ENCODE measurements at places on chromosomes 2 and 18.

GRCh38 chr2:75528221-75528977 is 32.3 kb downstream of the EVA1A start:
- DNase-seq: no peak

- no peak for DNase-seq
Measured at GRCh38 chr2:189175869-189176433, 3.6 kb downstream of the COL5A2 start.

DNA sequence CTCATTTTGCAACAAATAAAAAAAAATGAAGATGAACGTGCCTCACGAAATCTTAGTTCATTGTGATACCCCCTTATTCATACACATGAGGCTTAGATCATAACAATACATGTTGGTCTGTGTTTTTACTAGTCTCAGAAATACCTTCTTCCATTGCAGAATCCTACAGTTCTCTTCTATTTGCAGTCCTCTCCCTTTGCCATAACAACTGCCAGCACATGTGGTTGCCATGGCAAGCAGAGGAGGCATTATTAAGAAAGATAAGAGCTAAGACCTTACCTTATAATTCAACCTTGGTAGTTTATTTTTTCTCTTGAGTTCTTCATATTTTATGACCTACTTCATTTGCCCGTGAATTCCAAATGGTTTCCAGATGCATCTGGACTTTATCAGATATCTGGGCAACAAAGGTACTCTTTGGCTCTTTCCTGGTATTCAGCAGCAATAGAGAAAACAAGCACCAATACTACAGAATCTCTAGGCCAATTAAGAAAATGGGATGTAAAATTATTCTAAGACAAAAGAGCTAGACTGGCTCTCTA is 524.0 kb downstream of the CMPK2 start:
- DNase-seq: no peak

GRCh38 chr2:53530126-53530525 is 237.5 kb upstream of the CHAC2 start:
- DNase-seq: no peak

GRCh38 chr18:9323750-9324445 is 10.7 kb upstream of the TWSG1 start:
- no peak for DNase-seq

GRCh38 chr2:194103941-194104659 is 1552.9 kb upstream of the SLC39A10 start:
- DNase-seq: no peak
